ENCODE measurements at places on chromosomes 2 and 18.

- DNase-seq, result no peak
These were observed 31.0 kb upstream of the KCNF1 start for GRCh38 chr2:10880586-10881321.

DNA sequence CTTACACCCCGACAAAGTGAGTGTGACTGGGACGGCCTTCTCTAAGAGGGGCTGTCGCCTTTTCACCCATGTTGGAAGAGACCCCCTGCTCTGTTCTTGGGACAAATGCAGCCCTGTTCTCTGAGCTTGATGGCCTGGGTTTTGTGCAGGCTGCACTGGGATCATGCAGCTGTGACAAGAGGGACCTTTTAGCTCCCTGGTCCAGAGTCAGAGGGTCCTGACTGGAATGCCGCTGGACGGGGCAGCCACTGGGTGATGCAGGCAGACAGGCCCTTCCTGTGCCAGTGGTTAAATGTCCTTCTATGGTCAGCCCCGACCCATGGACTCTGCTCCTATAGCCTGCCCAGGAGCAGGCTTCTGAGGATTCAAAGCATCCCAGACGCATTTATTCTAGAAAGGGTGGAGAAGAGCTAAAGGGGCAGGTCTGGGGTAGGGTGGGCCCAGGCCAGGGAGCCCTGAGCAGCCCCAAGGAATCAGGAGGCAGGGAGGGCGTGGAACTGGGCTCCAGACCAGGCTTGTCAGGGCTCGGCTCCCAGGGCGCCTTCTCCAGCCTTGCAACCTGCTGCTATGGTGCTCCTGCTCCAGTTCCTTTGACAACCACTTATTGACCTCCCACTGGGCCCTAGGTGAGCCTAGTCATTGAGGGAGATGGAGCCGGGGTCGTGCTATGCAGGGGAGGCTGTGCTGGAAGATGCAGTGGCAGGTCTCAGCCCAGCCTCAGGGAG, 277.9 kb upstream of the HS6ST1 start:
- no peak for DNase-seq

- DNase-seq, result no peak
These were observed 640.2 kb downstream of the STK39 start for GRCh38 chr2:167607211-167607610.

- DNase-seq, result no peak
These were observed 610.5 kb upstream of the FANCL start for GRCh38 chr2:58851598-58851997.

- DNase-seq, result no peak
These were observed 272.5 kb downstream of the GALR1 start for GRCh38 chr18:77522051-77522675.

GRCh38 chr2:163736433-163737189, 803 bp upstream of the FIGN start:
- DNase-seq, result no peak

- no peak for DNase-seq
These were observed 48.1 kb upstream of the SIGLEC15 start for GRCh38 chr18:45777393-45777792.

GRCh38 chr2:156663757-156664409, 227.7 kb downstream of the GPD2 start:
- DNase-seq, result no peak

GRCh38 chr2:61726456-61727209, 127.2 kb downstream of the FAM161A start:
- DNase-seq, result no peak

GRCh38 chr2:163132850-163133249, 294.3 kb upstream of the KCNH7 start:
- DNase-seq, result no peak

DNA sequence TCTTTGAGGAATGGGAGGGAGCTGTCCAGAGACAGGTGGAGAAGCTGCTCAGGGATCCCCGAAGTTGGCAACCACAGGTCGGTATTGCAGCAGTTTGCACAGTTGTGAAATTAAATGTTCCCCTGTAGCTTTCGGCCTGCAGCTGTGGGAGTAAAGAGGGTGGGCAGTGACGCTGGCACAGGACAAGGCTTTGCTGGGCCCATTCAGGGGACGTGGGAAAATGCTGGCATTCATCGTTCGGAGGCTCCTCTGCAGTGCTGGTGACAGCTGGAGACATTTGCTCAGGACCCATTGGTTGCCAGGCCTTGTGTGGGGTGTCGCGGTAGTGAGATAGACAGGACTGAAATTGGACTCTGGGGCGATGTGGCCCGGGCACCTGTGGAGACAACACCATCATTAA, 173.7 kb downstream of the MYCN start:
- DNase-seq, result peak; percentile 17

DNA sequence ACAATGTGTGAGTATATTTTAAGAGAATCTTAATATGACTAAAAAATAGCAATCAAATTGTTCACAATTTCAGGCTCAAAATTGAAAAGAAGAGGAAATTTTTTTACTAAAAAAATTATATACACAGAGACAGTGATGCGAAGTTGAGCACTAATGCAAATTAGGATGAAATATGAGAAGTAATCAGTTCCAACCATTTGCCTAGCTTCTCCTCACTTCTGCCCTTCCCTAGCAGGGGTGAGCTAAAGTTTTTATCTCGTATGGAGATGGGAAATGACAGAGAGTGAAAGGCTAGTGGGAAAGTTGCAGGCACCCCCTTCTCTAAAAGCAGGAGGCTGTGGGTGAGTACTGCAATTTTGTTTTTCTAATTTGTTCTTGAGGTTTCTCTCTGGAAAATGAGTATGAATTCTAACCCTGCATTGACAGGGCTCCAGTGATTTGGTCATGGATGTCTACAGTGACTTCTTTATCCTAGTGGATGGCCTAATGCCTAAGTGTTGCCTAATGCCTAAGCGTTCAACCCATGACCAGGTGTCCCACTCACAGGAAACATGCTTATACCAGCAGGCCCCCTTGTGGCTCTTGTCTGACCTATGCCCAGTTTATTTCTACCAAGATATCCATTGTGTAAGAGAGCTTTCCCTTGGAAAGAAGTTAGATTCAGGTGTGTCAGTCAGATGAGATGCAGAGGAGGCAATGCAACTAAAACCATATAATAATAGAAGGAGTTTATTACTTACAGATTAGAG, 78.0 kb upstream of the HNMT start:
- DNase-seq, result no peak

DNA sequence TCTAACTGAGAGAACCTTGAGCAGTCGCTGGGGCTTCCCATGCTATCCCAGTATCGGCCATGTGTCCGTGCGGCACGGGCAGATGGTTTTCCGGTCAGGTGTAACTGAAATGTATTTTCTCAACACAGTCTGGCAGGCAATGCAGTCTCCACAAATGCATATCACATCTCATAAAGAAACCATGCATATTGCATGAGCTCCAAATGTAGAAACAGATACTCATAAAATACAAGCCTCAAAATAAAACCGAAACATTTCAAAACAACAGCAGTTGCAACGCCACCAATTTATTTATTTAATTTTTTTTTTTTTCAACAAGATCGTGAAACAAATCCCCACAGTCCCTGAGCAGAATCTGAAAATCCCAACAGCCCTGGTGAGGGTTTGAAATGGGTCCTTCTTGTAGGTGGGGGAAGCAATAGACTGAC, 299.4 kb downstream of the LPIN1 start:
- DNase-seq, result no peak
